HCT116 (cell line): ENCODE measurements at places on chromosomes 3 and 15. TPM values are rescaled to one million over a fixed set of nuclear protein-coding genes. Genes with fewer than 3 reads are reported as not detected.

- H3K27ac ChIP-seq: no peak overlapping the region
- H3K36me3 ChIP-seq: no peaks in the 10 kb centered on the region
- H3K4me3 ChIP-seq: no peak overlapping the region
- no peak for DNase-seq
- no peaks in the 10 kb centered on the region for H3K4me1 ChIP-seq
These were observed 20.2 kb downstream of the INSYN1 start for GRCh38 chr15:73732930-73733329.

Gene CMTM8
- 19.4 TPM for total RNA-seq

- no peak for DNase-seq
- H3K36me3 ChIP-seq: no peaks in the 10 kb centered on the region
- no peak overlapping the region for H3K4me3 ChIP-seq
- no peaks in the 10 kb centered on the region for H3K4me1 ChIP-seq
These were observed 69.3 kb downstream of the MCTP2 start for GRCh38 chr15:94300612-94301011.

DNA sequence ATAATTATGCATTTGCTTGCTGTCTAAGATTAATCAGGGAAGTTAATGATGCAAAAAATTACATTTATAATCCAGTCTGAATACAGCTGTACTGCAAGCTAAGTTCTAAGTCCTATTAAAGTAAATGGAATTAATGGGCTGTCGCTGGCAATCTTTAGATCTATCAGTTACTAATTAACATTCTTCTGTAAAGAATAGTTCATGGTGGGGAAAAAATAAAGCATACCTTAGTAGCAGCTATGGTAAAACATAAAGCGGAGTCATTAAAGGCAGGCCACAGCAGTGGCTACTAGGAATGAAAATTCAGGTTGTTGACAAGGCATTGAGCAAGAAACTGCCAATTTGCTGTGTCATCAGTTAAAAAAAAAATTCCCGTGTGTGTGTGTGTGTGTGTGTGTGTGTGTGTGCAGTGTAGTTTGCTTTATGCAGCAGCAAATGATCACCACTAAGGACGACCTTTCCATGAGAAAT is 129.8 kb downstream of the ZNF385D start:
- no peaks in the 10 kb centered on the region for H3K4me1 ChIP-seq
- H3K36me3 ChIP-seq: no peaks in the 10 kb centered on the region
- H3K27ac ChIP-seq: no peak overlapping the region

DNA sequence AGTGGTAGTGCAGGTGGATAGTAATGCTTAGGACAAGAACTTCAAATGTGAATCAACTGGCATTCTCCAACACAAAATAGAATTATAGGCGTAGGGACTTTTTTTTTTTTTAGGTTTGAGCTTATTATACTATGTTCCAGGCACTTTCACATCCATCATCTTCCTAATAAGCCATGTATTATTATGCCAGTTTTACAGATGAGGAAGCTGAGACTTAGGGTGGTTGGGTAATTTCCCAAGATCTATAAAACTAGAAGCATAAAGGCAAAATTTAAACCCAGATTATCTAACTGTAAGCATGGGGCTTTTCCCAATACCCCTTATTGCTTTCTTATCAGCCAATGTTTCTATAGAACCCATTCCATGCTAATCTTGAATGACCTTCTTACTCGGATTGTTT is 75.1 kb upstream of the ETV5 start:
- no peak overlapping the region for H3K4me3 ChIP-seq
- no peaks in the 10 kb centered on the region for H3K36me3 ChIP-seq

Gene AEN
- 36.2 TPM for total RNA-seq

Gene LCTL
- not detected for total RNA-seq

DNA sequence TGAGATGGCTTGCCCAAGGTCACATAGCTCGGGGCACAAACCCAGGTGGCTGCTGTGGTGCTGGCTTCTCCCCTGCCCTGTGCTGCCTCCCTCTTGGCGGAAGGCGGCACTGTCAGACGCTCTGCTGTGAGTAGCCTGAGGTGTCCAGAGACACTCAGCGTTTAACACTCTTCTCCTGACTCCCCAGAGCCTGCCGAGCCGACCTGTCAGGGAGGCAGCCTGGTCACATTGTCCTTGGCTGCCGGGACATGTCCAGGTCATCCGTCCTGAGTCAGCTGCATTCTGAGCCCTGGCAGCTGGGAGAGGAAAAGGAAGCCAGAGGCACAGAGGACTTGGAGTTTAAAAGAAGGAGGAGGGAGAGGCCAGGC is 4.7 kb downstream of the LMAN1L start:
- H3K4me1 ChIP-seq: peaks cover 43% of the 10 kb centered on the region
- H3K27me3 ChIP-seq: no peaks in the 10 kb centered on the region
- H3K4me3 ChIP-seq: no peak overlapping the region
- H3K27ac ChIP-seq: no peak overlapping the region; the same call in 1 of the 2 replicates

- H3K27me3 ChIP-seq: no peaks in the 10 kb centered on the region
- no peak for DNase-seq
- 0 out of 2 replicates have a peak, but pooled peaks cover 2% of the 10 kb centered on the region for H3K36me3 ChIP-seq
These were observed 546 bp downstream of the TRIM59 start for GRCh38 chr3:160448845-160449635.

- peak; percentile 33 for DNase-seq
- H3K27me3 ChIP-seq: no peaks in the 10 kb centered on the region
- H3K4me1 ChIP-seq: peaks cover 5% of the 10 kb centered on the region; the same call in 1 of the 2 replicates
- no peak overlapping the region for H3K27ac ChIP-seq
- no peak overlapping the region for H3K4me3 ChIP-seq
These were observed 47.0 kb upstream of the PPIB start for GRCh38 chr15:64209680-64210334.

- peaks cover 60% of the 10 kb centered on the region for H3K4me1 ChIP-seq
- no peak overlapping the region for H3K4me3 ChIP-seq
- no peak overlapping the region; the same call in 1 of the 2 replicates for H3K27ac ChIP-seq
These were observed 10.3 kb downstream of the CHD2 start for GRCh38 chr15:92910451-92910850.

Gene OSTN
- not detected for total RNA-seq

DNA sequence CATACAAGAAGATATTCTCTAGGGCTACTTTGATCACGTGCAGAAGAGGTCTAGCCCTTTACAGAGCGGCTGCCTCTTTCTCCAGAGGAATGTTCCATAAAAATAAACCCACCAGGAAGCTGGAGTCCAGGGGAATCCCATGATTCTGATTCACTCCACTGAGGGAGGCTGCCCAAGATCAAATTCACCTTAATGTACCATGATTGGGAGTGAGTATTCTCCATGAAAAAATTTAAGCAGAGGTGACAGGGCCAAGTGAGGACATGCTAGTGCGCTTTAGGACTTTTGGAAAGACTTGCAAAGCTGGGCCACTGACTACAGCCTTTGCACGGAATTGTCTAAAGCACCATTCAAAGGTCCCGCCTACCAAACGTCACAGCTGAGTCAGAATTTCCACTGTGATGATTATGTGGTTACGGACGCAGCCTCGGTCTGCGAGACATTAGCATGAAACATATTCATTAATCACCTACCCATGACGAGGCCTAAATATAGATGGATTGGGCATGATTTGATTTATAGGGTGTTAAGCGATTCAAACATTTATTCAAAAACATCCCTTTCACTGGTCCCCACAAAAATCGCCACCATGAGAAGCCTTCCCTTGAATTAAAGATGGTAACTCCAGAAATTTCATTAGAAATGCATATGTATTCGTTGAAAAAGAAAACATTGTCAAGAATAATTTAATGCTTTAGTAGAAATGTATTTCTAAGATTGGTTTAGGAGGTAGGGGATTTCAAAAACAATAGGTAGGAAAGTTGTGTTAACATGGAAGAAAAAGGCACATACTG is 152.6 kb downstream of the GREM1 start:
- H3K4me3 ChIP-seq: peak overlapping the region; percentile 31
- H3K27ac ChIP-seq: peak overlapping the region; percentile 50; the same call in 1 of the 2 replicates
- peak; percentile 94 for DNase-seq
- no peaks in the 10 kb centered on the region for H3K27me3 ChIP-seq

DNA sequence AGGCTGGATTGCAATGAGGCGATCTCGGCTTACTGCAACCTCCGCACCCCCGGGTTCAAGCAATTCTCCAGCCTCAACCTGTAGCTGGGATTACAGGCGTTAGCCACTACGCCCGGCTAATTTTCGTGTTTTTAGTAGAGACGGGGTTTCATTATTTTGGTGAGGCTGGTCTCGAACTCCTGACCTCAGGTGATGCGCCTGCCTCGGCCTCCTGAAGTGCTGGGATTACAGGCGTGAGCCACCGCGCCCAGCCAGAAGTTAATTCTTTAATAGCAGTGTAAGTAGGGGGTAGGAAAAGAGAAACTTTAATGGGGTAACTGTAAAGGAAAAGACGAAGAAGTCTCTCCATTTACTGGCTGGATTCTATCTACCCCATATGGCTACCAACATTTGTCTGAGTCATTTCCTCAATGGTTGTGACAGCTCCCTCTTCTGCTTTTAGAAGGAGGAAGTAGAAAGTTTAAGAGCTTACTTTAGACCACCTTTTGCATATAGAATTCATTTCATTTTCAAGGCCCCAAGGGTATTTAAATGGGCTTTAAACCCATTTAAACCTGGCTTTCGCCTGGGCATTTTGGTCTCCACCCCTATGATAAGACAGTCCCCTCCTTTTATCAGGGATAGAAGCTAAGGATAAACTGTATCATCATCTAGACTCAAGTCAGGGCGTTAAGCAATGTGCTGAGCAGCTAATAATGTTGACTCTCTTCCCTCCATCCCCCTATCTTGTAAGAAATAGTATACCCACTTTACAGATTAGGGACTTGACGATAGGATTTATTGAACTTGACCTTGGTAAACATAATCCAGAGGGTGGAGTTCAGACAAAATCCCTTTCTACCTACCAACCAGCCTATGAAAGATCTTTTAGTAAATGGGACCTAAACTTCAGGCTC is 1.1 kb upstream of the CDV3 start:
- peak overlapping the region; percentile 38 for H3K4me3 ChIP-seq
- peaks cover 17% of the 10 kb centered on the region for H3K36me3 ChIP-seq
- H3K27me3 ChIP-seq: no peaks in the 10 kb centered on the region
- DNase-seq: no peak

Gene TRIM69
- total RNA-seq: 13.0 TPM

DNA sequence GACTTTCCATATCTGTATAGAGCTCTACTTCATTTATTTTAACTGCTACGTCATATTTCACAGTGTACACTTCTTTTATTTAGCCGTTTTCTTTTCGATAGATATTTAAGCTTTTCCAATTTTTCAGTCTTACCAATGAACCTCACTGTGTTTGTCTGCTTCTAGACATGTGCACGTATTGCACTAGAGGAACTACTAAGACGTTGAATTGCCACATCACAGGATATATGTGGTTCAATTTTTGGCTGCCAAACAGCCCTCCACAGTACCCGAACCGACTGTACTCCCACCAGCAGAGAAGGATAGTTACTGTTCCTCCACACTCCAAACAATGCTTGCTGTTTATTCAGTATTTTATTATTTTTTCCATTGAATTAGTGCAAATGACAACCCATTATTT is 2.0 kb downstream of the NR1I2 start:
- DNase-seq: no peak
- no peaks in the 10 kb centered on the region for H3K4me1 ChIP-seq
- no peak overlapping the region for H3K27ac ChIP-seq
- no peaks in the 10 kb centered on the region for H3K36me3 ChIP-seq
- no peaks in the 10 kb centered on the region for H3K27me3 ChIP-seq

GRCh38 chr3:46576879-46577278 is 10.8 kb upstream of the LRRC2 start:
- H3K27ac ChIP-seq: no peak overlapping the region
- DNase-seq: no peak
- 0 out of 2 replicates have a peak, but pooled peaks cover 2% of the 10 kb centered on the region for H3K4me1 ChIP-seq
- no peak overlapping the region for H3K4me3 ChIP-seq

DNA sequence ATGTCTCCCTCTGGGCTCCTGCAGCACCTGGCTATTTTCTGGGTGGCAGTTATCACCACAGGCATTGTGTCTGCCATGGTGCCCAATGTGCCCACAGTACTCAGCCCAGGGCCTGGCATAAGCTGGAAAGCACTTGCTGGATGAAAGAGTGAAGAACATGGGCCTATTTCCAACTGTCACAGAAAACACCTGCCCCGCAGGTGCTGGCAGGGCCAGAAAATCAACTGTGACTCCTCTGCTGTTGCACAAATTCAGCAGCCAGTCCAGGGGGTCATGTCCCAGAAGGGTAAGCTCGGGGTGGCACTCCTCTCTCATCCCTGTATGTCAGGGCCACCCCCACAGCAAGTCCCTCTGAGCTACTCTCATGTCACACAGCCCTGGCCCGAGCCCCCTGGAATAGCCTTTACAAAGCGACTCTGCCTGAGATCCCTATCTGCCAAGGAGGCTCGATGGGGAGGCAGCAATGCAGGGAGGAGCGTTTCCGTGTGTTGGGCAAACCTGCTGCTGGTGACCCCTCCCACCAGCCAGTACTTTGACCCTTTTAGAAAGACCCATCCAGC is 16.9 kb downstream of the ITIH3 start:
- H3K27ac ChIP-seq: no peak overlapping the region
- DNase-seq: no peak
- H3K4me1 ChIP-seq: no peaks in the 10 kb centered on the region
- no peaks in the 10 kb centered on the region for H3K36me3 ChIP-seq
- no peaks in the 10 kb centered on the region for H3K27me3 ChIP-seq

- DNase-seq: no peak
- no peak overlapping the region for H3K27ac ChIP-seq
- H3K36me3 ChIP-seq: no peaks in the 10 kb centered on the region
- H3K4me3 ChIP-seq: no peak overlapping the region
- no peaks in the 10 kb centered on the region for H3K27me3 ChIP-seq
These were observed 108.8 kb upstream of the UMPS start for GRCh38 chr3:124621498-124621897.

Gene ECE2
- total RNA-seq: not detected
